PC-3 (cell line): ENCODE measurements at places on chromosomes 2 and 18. TPM values are rescaled to one million over a fixed set of nuclear protein-coding genes. Genes with fewer than 3 reads are reported as not detected.

EFR3B gene
- 4.6 and 7.9 TPM in 2 replicates for total RNA-seq

SSB gene
- total RNA-seq: 108 and 109 TPM in 2 replicates

EFEMP1 gene
- 52.0 and 59.6 TPM in 2 replicates for total RNA-seq

ANKRD30B gene
- 0.35 and 0.51 TPM in 2 replicates for total RNA-seq

CRYBA2 gene
- 6.4 and 13.5 TPM in 2 replicates for total RNA-seq
